ENCODE measurements at places on chromosomes 3 and 15. TPM values are rescaled to one million over a fixed set of nuclear protein-coding genes. Genes with fewer than 3 reads are reported as not detected.

DNA sequence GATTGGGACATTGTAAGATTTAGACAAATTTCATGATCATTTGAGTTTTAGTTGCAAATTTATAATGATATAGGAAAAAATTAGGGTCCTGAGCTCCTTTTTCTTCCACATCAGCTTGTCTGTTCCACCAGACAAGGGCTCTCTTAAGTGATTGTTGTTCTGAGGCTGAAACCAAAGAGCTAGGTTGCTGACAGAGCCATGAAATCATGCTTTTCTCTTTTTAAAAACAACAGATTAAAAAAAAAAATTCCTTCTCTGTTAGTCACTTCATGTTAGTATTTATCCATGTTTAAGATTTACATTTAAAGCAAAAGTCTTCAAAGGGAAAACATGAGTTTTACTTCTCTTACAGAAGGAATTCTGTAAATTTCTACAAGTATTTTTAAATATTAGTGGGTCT lies 56.8 kb downstream of the ATP2C1 start:
- peaks cover 5% of the 10 kb centered on the region for H3K36me3 ChIP-seq
- no peaks in the 10 kb centered on the region for H3K27me3 ChIP-seq
- H3K4me1 ChIP-seq, result no peaks in the 10 kb centered on the region
- no peak overlapping the region for H3K4me3 ChIP-seq

Gene TEX55
- total RNA-seq, result not detected

Gene SKIC8
- total RNA-seq, result 43.6 TPM

Gene SEC62
- 110 TPM for total RNA-seq

GRCh38 chr15:90075420-90076289 lies 26.6 kb downstream of the IDH2 start:
- H3K27me3 ChIP-seq, result no peaks in the 10 kb centered on the region
- H3K4me3 ChIP-seq, result no peak overlapping the region
- no peaks in the 10 kb centered on the region for H3K4me1 ChIP-seq
- no peak for DNase-seq
- H3K27ac ChIP-seq, result no peak overlapping the region

- no peak for DNase-seq
- no peak overlapping the region for H3K4me3 ChIP-seq
- H3K27ac ChIP-seq, result no peak overlapping the region
- H3K27me3 ChIP-seq, result no peaks in the 10 kb centered on the region
Observed at GRCh38 chr15:20272422-20273184, 269.0 kb downstream of the GOLGA6L6 start.
